ENCODE measurements at places on chromosomes 1 and 21.

DNA sequence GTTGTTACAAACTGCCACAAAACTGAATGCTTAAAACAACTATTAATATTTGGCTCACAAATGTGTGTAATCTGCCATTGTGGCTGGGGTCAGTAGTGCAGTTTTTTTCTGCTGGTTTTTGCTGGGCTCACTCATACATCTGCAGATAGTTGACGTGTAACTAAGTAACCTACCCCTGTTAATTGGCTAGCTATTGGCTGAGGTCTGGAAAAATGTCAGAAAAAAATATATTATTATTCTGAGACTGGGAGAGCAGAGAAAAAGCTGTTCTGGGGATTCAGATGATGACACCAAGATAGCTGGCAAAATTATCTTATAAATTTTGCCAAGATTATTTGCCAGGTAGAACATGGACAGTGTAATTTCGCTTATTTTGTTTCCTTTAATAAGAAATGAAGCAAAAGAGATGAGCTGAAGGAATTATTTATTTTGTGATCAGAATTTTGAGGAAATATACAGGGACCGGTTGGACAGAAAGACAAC lies 616.1 kb upstream of the ADAMTS5 start:
- no peak for DNase-seq

DNA sequence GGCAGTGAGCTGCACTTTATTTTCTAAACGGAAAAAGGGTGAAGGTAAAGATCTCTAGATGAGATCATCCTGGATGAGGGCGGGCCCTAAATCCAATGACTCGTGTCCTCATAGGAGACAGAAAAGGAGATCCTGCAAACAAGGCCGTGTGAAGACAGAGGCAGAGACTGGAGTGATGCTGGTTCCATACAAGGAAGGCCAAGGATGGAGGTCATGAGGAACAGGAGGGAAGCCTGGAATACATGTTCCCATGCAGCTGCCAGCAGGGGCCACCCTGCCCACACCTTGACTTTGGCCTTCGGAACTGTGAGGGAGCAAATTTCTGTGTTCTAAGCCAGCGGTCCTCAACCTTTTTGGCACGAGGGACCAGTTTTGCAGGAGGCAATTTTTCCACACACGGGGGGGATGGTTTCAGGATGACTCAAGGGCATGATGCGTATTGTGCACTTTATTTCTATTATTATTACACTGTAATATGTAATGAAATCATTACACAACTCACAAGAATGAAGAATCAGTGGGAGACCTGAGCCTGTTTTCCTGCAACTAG lies 94.3 kb downstream of the PSMG1 start:
- DNase-seq: no peak

- DNase-seq: no peak
Measured at GRCh38 chr1:151756291-151756690, 7.0 kb downstream of the MRPL9 start.

GRCh38 chr1:4120557-4121292 lies 220.7 kb upstream of the C1orf174 start:
- no peak for DNase-seq

GRCh38 chr1:65820983-65821382 lies 28.3 kb downstream of the PDE4B start:
- DNase-seq: no peak

DNA sequence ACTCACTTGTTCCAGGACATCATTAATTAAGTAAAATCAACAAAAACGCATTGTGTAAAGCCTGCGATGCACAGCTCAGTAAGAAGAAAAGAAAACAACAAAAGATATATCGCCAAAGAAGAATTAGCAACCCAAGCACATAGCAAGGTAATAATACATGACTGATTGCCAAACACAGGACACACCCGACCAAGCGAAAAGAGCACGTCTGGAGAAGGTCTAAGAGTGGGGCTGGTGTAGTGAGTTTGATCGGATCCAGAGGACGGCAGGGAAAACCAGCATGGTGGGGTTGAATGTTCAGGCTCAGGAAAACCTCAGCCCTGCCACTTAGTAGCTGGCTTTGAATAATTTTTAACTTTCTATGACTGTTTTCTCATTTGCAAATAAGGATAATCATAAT lies 69.8 kb downstream of the JAK1 start:
- DNase-seq: no peak

- no peak for DNase-seq
Measured at GRCh38 chr1:71001624-71002023, 46.0 kb downstream of the PTGER3 start.

DNA sequence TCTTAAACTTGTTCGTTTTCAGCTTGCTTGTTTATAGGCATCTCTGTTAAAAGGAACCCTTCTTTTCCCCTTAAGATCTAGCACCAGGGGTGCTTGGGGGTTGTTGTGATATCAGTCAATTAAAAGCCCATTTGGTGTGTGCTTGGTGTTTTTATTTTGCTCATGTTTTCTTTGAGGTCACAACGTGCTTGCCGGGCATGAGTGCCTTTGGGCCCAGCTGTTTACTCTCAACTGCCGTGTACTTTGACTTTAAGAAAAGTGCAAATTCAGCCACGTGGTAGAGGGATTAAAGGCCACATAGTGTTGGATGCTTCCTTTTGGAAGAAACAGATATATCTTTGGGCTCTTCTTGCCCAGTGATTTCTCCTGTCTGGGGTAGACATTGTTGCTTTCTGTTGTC lies 10.5 kb downstream of the ARID1A start:
- no peak for DNase-seq

GRCh38 chr1:111219557-111220286 lies 7.8 kb upstream of the CHI3L2 start:
- DNase-seq: no peak

- no peak for DNase-seq
Measured at GRCh38 chr1:3911981-3912808, 12.1 kb upstream of the C1orf174 start.

DNA sequence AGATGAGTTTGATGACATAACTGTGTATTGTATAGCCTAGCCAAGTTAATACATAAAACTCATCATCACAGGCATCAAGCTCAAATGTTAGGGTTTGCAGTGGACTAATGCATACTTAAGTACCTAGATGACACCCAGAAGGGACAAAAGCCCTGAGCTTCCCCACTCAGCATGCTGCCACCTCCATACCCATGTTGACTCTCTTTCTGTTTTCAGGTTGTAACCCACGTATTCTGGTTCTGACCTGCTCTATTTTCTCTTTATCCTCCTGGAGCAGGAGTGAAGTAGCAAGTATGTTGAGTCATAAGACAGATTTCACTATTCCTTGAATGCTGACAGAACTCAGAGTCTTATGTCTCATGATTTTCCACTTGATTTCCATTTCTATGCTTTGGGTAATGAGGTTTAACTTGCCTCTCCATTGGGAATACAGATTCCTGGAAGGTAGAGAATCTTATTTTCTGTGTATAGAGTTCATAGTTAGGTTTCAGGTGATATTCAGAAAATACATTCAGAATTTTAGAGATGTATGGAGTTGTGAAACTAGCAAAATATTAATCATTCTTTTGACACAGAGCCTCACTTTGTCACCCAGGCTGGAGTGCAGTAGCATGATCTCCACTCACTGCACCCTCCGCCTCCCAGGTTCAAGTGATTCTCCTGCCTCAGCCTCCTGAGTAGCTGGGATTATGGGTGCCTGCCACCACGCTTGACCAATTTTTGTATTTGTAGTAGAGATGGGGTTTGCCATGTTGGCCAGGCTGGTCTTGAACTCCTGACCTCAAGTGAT lies 122.5 kb upstream of the KCNJ15 start:
- no peak for DNase-seq

DNA sequence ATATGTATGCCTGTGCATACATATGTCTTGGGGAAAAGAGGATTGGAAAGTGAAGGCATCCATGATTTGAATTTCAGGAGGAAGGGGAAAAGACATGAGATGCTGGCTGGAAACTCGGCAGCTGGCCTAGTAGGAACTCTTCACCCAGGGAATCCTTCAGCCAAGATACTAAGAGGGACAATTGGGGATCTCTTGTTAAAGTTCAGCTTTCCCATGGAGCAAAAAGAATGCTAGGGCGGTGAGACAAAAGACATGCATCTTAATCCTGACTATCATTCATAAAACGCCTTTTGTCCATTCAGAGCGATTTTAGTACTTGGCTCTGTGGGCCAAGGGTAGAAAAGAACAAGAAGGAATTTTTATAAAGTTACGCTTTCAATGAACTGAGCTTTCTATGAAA lies 20.5 kb downstream of the PDPN start:
- no peak for DNase-seq

GRCh38 chr1:160344936-160345335 lies 1.8 kb downstream of the NCSTN start:
- no peak for DNase-seq

- no peak for DNase-seq
Measured at GRCh38 chr21:31255036-31255435, 89.0 kb downstream of the TIAM1 start.

- DNase-seq: no peak
Measured at GRCh38 chr1:45713711-45714110, 25.7 kb downstream of the TMEM69 start.

GRCh38 chr21:29771491-29772066 lies 168.2 kb downstream of the GRIK1 start:
- DNase-seq: no peak

DNA sequence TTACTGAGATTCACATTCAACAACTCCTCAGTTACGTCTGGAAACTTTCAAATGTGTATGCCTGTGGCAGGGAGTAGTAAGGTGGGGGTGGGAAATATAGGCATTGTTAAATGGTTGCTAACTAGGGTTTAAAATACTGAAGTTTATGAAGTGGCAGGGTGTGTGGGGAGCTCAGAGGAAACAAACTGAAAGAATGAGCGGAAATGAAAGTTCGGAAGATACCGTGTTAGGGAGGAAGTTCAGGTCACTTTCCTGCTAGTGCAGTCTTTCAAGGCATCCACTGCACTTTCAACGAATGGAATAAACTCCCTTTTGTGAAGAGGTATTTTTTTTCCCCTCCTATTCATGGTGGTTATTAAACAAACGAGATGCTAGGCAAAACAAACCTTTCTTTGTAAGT lies 19.7 kb downstream of the SYNJ1 start:
- DNase-seq: no peak

DNA sequence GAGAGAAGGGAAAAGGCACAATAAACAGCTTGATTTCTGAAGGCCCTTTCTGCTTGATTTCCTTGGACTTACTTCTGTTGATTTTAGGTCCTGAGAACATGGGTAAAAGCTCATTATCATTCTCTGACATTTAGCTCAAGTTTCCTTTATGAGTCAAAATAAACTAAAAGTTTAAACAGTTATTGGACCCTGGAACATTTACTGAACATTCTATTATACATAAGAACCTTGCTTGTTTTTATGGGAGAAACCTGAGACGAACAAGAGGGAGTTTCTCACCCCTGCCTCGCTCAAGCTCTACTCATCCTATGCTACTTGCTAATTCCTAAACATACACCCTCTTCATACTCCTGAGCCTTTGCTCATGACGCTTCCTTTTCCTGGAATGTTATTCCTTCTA lies 538.3 kb upstream of the PKN2 start:
- peak; percentile 30 for DNase-seq

GRCh38 chr1:177959811-177960515 lies 9.9 kb downstream of the SEC16B start:
- DNase-seq: peak; percentile 36

- no peak for DNase-seq
Measured at GRCh38 chr1:14616632-14617396, 18.3 kb downstream of the KAZN start.

DNA sequence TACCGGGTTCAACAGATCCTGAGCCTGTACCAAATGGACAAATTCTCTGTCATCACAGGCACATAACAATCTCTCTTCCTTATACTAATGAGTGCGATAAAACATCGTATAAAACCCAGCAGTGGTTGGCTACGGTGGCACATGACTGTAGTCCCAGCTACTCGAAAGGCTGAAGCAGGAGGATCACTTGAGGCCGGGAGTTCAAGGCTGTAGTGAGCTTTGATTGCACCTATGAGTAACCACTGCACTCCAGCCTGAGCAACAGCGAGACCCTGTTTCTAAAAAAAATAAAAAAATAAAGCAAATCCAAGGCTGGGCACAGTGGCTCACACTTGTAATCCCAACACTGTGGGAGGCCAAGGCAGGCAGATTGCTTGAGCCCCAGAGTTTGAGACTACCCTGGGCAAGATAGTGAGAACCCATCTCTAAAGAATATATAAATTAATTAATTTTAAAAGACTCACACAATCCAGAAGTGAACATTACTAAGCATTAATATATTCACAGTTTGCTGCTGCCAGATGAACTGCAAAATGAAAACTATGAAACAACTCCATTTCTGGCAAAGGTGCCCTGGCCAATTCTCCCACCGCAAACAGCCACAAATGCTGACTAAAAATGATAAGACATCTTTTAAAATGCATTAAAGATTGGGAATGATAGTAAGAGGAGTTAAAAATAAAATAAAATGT lies 13.1 kb downstream of the ZBTB17 start:
- DNase-seq: no peak

GRCh38 chr1:44346878-44347277 lies 8.2 kb downstream of the ERI3 start:
- no peak for DNase-seq

- DNase-seq: no peak
Measured at GRCh38 chr1:63261736-63262458, 60.5 kb upstream of the FOXD3 start.

- DNase-seq: no peak
Measured at GRCh38 chr1:113662101-113662500, 97.2 kb downstream of the PHTF1 start.

DNA sequence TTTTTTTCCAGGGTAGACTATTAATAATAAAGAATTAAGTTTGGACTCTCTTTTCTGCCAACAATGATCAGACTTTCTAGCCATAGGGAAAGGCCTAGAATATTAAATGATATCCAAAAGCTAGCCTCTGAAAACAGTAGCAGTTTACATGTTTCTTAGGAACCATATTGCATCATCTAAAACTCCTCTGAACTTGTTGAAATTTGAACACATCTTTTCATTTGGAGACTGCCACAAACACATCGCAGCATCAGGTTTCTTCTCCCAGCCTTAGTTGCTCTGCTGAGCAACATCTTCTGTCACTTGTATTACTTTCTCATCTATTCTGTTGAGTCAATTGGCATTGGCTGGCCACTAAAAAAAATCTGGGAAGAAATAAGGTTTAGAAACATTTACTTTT lies 63.2 kb upstream of the GNG4 start:
- no peak for DNase-seq

DNA sequence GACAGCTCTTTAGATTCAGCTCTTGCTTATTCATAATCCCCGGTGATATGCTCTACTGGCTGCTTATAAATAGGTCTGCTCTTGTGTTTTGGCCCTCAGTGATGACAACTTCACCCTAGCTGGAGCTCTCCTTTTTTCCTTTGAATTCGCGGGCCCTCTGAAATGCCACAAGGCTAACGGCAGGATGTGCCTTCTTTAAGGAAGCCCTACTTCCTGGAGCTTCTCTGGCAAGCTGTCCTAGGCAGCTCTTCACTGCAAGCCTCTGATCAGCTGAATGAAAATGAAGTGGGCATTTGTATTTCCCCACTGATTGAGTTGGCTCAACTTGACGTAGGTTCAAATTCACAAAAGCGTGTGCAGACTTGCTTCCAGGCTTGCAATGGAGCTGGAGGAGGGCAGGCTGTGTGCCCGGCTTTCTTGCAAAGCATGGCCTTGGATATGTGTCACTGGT lies 22.2 kb downstream of the SGIP1 start:
- no peak for DNase-seq

GRCh38 chr1:156544592-156545102 lies 27.7 kb downstream of the IQGAP3 start:
- DNase-seq: no peak

GRCh38 chr1:90778486-90778885 lies 61.4 kb upstream of the BARHL2 start:
- no peak for DNase-seq

- no peak for DNase-seq
Measured at GRCh38 chr1:3894626-3895278, 5.3 kb downstream of the C1orf174 start.

All from HEK293T (cell line).